ENCODE measurements at places on chromosomes 4 and X.

GRCh38 chrX:38151441-38151840 lies 69.2 kb downstream of the SRPX start:
- DNase-seq, result no peak

DNA sequence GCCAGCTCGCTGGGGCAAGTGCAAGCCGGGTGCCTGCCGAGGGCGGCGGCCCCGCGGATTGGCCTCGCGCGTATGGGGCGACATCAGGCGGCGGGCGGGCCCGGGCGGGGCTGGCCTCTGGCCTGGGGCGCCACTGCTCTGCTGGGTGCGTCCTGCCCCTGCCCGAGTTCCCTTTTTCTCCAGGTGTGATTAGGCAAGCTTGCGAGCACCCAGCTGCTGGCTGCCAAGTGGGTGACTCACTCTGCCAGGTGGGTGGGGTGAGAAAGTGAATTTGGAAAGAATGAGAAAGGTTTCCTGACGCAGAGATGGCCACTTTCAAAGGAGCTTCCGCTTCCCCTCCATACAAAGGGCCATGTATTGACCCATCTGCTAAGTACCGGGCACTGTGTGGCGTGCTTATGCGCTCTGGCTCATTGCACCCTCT lies 32.5 kb downstream of the FGFBP1 start:
- no peak for DNase-seq

- no peak for DNase-seq
Measured at GRCh38 chrX:101485212-101485949, at the start of gene ARMCX4. ARMCX4 (plus strand) TSS chrX:101485456; CDS start chrX:101488590, 3,134 bp downstream.

GRCh38 chr4:173807347-173807746 lies 277.3 kb upstream of the HAND2 start:
- no peak for DNase-seq

- no peak for DNase-seq
Measured at GRCh38 chrX:65463550-65463949, 71.0 kb downstream of the LAS1L start.

DNA sequence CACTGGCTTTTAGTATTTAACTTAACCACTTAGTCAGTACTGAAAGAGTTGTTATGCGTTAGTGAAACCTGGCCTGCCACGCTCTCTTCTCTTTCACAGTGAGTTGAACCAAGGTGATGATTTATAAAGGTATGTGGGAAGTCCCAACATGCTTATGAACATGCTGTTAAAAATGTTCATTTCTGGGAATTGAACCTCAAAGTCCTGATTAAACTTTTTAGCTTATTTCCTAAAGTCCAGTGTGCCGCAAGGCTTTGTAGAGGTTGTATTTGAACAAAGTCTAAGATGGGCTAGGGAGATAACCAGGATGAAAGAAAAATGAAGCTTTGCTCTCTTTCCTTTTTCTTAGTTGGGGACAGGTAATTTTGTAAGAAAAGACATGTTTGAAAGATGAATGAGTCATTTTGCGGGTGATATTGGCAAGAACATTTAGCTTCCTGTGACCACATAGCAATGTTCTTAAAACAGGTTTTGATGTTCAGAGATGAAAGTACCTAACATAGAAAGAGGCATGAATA lies 270.3 kb downstream of the DTHD1 start:
- no peak for DNase-seq

DNA sequence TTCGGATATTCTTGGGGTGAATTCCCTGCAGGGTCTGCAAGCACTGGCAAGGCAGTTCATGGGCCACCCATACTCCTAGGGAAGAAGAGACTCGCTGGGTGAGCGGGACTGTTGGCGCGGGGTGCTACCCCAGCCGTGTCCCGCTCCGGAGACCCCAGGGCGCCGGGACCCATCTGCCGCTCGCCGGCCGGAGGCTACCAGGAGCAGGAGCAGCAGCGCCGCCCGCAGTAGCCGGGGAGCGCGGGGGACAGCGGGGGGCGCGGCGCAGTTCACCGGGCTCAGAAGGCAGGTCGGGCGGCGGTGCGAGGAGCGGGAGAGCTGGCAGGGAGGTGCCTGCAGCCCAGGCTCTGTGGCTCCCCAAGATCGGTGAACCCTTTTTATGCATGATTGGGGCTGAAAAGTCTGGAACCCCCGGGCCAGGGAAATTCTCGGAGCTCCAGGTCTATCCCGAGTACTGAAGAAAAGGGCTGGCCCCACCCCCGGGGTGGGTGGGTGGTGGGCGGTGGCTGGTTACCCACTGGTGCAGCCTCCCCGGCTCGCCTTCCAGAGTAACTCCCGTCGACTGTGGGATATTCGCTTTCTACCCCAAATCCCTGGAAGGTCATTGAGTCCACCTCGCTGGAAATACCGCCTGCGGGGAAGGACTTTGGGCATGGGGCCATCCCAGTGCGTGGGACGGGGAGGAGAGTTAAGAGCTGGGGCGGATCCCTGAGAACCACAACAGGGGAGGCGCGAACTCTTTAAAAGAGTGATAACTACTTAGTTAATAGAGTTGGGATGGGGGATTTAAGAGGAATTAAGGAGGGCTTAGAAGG lies 37.6 kb downstream of the PF4 start:
- DNase-seq, result no peak

DNA sequence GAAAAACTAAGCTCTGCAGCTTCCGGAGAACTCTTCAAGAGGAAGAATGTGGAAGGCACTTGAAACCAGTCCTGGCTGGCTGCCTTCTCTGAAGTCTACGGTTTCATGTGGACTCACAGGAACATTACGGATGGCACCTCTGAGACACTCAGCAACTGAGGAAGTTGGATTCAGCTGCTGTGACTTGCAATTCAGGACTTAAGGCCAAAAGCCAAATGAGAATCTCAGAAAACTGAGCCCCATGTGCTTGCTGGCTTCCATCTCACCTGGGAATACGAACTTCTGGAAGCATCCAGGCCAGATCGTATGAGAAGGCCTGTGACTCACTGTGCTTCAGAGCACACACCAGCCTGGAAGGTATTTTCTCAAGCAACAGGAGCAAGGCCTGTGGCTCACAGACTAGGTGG lies 107.8 kb upstream of the GPC4 start:
- no peak for DNase-seq

- DNase-seq, result no peak
Measured at GRCh38 chrX:41035582-41035981, 49.7 kb upstream of the USP9X start.

DNA sequence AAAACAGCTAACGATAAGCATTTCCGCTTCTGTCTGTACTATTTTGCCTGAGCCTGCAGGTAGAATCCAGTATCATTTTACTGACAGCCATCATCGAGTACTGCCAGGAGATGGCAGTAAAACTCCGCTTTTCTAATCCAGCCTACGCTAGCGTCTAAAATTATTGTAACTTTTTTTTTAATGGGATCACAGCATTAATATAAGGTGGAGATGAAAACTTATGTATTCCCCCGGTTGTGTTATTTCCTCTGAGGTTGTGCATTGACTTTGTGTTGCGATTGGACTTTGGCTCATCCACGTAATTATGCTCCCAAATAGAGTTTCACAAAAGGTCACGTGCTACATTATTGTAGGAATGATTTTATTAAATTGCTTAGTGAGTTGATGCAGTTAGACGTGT lies 248.1 kb downstream of the C4orf33 start:
- DNase-seq, result no peak

DNA sequence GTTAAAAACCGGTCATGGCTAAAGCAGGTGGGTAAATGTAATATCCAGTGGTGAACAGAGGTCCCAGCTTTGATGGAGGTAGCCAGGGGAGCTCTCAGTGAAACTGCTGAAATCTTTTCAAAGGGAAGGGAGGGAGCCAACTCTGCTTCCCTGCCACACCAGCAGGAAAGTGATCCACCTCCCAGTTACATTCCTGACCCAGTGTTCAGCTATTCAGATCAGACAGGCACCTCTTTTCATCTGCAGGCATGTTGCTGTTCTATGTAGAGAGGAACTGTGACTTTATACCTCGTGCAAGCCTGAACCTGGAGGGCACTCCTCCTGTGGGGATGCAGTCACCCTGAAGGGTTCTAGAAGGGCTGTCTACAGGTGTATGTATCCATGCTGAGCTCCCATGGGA lies 37.6 kb downstream of the DCLK2 start:
- DNase-seq, result no peak

DNA sequence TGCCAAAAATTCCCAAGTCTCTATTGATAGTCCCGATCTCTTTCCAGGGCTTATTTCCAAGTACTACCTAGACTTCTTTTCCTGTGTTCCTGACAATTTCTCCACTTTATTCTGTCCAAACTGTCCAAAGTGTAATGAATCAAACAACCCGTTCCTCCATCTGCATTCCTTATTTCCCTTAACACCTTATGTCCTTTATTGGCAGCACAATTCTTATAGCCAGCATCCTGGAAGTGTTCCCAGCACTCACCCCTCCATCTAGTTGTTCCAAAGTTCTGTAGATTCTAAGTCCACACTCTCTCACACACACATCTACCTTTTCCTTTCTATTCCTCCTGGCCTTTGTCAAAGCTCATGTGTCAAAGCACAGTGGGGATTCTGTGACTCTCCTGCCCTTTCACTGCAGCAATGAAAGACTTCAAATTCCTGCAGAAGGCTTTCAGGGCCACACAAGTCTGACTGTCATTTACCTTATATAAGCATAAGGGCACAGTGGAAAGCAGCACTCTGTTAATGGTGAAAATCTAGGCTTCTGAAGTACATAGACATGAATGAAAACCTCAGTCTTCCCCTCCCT lies 22.1 kb downstream of the LIMCH1 start:
- no peak for DNase-seq

DNA sequence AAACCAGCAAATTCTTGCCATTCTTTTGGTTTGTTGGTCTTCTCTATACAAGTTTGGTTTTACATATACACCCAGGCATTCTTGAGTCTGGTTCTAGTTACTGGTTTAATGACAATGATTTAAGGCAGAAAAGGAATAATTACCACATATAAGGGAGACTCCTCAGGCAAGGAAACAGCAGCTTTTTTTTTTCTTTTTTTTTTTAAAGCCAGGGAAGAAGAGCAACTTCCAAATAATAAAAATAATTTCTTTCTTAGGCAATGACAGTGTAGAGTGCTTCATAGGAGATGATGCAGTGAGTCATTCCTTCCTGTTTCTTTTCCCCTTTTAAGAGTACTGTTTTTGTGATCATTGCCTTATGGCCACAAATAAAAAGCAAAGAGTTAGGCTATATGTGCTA lies 289.7 kb downstream of the DKK2 start:
- DNase-seq, result no peak

GRCh38 chr4:138050601-138051000 lies 191.5 kb downstream of the SLC7A11 start:
- no peak for DNase-seq

GRCh38 chrX:132144061-132144460 lies 16.2 kb upstream of the FRMD7 start:
- DNase-seq, result no peak

GRCh38 chrX:114152130-114152529 lies 431.8 kb upstream of the HTR2C start:
- DNase-seq, result no peak

- no peak for DNase-seq
Measured at GRCh38 chr4:182969651-182970279, 52.6 kb upstream of the DCTD start.

GRCh38 chr4:114087596-114088230 lies 108.3 kb upstream of the ARSJ start:
- no peak for DNase-seq

DNA sequence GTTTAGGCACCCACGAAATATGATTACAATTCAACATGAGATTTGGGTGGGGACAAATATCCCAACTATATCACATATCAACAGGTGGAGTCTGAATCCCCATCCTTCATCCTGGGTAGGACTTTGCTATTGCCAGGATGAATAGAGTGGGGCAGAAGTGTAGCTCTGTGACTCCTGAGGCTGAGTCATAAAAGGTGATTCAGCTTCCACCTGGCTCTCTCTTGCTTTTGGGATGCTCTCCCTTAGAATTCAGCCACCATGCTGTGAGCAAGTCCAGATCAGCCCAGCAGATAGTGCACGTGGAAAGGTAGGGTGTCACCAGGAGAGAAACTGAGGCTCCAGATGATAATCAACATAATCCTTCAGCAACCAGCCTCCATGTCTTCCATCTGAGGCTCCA lies 193.8 kb upstream of the BCOR start:
- no peak for DNase-seq

GRCh38 chr4:65023883-65024670 lies 614.8 kb upstream of the TECRL start:
- DNase-seq, result no peak

DNA sequence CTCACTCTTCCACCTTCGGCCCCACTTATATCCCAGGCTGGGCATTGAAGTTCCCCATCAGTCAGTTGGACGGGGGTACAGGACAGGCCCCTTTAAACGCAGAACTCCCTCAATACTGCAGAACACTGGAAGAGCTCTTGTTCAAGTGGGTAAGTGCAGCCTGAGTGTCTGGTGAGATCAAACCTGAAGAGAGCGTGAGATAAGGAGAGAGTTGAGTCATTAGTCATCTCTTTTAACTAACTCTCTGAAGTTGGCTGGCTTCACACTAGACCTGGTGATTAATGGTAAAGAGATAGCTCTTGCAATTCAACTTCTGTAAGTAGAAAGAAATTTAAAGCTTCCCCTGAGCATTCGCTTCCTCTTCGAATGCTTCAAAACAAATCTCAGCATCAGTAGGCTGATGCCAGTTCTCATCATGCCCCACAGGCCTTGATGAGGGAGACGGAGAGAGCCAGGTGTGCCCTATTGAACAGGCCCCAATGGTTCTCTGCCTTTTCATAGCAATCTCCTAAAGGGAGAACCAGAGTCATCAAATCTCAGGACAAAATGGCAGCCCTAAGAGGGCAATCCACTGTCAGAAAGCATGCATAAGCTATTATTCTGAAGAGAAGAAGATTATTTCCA lies 41.0 kb upstream of the JADE1 start:
- DNase-seq, result no peak

DNA sequence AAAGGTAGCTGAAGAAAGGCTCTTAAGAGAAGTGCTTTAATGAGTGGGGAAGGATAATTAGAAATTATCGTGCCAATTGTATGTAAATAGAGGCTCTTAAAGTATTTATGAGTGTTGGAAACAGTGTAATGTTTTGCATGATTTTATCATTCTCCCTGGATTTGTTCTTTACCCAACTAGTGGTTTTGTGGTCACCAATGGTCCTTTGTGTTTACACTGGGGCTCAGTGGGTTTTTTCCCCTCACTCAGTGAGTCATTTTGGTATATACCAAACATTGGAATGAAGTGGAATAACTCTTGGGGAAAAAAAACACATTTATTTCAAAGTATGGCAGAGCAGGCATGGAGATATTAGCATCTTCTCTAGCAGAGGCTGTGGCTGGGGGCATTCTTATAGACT lies 20.8 kb upstream of the LGI2 start:
- DNase-seq, result no peak

DNA sequence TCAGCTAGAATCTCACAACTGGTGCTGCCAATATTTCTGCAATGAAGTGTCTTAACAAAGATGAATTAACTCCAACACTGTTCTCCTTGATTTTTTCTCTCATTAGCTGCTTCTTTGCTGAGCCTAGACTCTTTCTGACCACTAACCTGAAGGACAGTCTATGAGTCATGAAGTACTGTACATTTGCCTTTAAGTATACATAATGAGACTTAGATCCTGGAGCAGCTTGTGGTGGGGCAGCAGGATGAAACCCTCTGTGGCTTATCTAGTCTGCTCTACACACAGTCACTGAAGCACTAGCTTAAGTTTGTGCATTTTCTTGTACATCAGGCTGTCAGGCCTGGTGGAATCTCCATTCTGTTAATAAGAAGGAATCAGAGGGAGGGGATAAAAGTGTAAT lies 307.4 kb upstream of the SMIM31 start:
- no peak for DNase-seq

- DNase-seq, result no peak
Measured at GRCh38 chrX:47918274-47918673, 81.6 kb downstream of the ZNF81 start.

- DNase-seq, result no peak
Measured at GRCh38 chr4:173171098-173171497, 2.5 kb downstream of the GALNT7 start.

GRCh38 chr4:108008721-108009120 lies 19.0 kb downstream of the HADH start:
- no peak for DNase-seq

Data from NCI-H187 treated with DMSO at 0.1 percent for 48 hours (cell line).